ENCODE measurements at places on chromosomes 5 and 9.

- no peak for DNase-seq
Observed at GRCh38 chr9:92728831-92729734, 35.5 kb downstream of the BICD2 start.

- no peak for DNase-seq
Observed at GRCh38 chr5:3377176-3377575, 218.5 kb upstream of the IRX1 start.

DNA sequence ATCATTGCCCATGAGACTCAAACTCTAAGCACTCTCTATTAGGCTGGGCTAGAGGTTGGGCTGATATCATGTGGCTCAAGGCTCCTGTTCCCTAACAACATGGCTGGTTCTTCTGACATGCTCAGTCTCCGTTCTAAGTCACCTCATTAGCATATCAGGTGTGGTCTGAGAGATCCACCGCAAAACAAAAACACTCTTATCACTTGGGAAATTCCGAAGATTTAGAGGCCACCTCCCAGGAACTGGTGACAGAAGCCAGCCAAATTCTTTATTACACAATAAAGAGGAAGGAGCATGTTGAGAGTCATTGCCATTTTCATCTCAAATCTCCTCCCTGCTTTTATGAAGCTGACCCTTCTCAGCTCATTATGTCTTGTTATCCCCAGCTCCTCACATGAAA, 107.6 kb downstream of the MSX2 start:
- DNase-seq, result no peak

DNA sequence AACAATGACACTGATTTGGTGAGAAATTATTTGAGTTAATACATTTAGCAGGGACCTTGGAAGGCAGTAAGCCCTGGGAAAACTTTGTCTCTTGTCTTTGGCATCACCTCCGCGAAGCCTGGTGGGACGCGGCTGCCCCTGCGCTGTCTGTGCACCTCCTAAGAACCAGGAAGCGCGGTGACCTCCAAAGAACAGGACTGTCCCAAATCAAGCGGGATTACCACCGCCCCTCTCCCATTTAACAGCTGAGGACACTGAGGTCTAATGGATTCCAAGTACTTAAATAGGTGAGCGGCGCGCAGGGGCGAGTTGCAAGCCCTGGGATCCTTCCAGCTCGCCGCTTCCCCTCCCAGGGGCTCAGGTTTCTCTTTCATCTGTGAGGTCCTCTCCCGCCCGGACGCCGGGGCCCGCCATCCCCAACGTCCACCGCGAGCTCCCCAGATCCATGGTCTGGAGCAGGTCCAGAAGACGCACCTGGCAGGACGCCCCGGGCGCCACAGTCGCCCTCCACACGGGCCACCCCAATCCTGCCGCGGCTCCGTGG, 432 bp downstream of the STARD4 start:
- no peak for DNase-seq

DNA sequence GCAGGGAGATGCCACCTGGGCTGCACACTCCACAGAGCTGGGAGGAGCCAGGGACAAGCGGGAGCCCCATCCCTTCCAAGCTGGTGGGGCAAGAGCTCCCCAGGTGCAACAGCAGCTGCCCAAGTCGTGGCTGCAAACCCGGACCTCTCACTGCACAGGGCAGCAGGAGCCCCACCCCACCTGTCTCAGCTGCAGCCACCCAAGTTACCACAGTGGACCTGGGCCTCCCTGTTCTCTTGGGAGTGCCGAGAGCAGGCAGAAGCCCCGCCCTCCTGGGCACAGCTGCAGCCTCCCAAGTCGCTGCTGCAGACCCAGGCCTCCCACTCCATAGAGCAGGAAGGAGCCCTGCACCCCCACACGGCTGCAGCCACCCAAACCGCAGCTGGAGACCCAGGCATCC, 374.1 kb upstream of the ACO1 start:
- no peak for DNase-seq

GRCh38 chr5:148781766-148782165, 44.6 kb upstream of the ADRB2 start:
- DNase-seq, result no peak

DNA sequence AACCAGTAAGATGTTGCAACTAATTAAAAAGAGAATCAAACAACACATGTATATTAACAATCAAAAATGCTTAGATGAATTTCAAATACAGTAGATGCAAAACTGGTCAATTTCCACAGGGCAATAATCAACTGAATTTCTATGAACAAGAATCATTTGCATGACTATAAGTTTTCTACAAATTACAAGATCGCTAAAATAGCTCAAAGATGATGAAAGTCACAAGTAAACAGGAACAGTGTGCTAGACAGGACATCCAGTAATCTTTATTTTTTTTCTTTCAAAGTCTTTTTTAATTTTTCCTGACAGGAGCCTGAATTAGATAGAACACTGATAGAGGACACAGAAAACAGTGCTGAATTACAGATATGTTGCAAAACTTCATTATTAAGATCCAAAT, 608.2 kb upstream of the DAB2 start:
- DNase-seq, result no peak

DNA sequence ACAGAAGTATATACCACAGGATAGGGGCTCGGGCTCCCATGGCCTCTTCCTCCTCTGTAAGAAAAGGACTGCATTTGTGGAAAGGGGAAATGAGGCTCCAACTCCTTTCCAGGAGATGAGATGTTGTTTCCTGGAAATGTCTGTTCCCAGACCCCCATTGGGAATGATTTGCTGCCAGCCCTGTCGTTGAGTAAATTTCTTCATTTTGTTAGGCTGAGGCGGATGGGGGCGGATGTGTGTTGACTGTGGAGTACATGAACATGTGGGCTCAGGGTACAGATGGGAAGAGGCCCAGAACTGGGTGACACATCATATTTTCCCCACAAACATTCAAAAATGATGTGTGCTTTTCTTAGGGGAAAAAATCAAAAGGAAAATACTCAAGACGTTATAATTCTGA, 28.8 kb upstream of the TNFAIP8 start:
- DNase-seq, result no peak

GRCh38 chr5:131974622-131974955, 29.1 kb upstream of the MEIKIN start:
- no peak for DNase-seq

DNA sequence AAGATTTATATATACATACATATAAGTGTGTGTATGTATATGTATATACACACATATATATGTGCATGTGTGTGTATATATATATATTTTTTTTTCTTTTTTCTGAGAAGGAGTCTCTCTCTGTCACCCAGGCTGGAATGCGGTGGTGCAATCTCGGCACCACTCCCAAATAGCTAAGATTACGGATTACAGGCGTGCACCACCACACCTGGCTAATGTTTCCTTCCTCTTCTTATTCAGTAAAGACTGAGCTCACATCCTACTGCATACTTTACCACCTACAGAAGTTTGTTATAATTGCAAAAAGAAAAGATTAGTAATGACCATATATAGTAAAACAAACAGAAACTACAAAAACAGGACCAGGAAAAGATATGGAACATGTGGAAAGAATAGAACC, 23.1 kb upstream of the ZNF354B start:
- no peak for DNase-seq

Measured in stimulated activated CD8-positive, alpha-beta memory T cell treated with anti-CD3 and anti-CD28 coated beads, Interleukin-4, amount 100 ng/mL, for 4 hours (primary cell).